Omental fat pad (tissue), 4 donors: ENCODE measurements at places on chromosomes 7 and 10. TPM values are rescaled to one million over a fixed set of nuclear protein-coding genes. Genes with fewer than 3 reads are reported as not detected.

The WNT8B gene
- total RNA-seq: not detected

- DNase-seq: no peak
These were observed 53.9 kb upstream of the HABP2 start for GRCh38 chr10:113498997-113499396.

The CCT6A gene
- 98.9 TPM for total RNA-seq

The ZCCHC24 gene
- 47.1 TPM for total RNA-seq

- DNase-seq: no peak
These were observed 212.8 kb downstream of the ZNF365 start for GRCh38 chr10:62587011-62587410.

- DNase-seq: peak; percentile 79
These were observed 56.8 kb downstream of the SND1 start for GRCh38 chr7:127708788-127709187.

DNA sequence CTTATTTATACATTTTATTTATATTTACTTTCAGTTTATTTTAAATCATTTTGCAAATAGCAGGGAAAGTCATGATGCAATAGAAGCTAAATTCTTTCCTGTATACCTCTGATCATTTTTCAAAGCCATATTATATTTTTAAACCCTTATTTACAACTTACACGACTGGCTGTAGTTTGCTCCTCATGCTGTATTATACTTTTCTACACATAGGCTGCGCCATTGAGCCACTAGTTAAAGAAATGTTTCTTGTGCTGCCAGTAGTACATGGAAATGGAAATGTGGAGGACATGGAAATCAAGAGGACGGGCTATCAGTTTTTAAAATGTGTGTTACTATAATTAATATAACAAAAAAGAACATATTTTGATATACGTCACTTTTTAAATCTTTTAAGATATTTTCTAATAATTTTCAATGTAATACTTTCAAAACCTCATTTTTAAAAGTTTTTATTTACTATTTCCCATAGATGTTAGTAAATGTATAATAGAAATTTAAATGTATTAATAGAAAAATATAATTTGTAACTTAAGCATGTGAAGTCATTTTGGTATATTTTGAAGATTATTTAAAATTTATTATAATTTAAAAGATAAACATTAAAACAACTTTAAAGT lies 118.5 kb downstream of the VTI1A start:
- no peak for DNase-seq

The EGFR gene
- 100 TPM for total RNA-seq

The PDGFA gene
- 23.7 TPM for total RNA-seq

- no peak for DNase-seq
These were observed 649 bp downstream of the IDE start for GRCh38 chr10:92573091-92573797.

DNA sequence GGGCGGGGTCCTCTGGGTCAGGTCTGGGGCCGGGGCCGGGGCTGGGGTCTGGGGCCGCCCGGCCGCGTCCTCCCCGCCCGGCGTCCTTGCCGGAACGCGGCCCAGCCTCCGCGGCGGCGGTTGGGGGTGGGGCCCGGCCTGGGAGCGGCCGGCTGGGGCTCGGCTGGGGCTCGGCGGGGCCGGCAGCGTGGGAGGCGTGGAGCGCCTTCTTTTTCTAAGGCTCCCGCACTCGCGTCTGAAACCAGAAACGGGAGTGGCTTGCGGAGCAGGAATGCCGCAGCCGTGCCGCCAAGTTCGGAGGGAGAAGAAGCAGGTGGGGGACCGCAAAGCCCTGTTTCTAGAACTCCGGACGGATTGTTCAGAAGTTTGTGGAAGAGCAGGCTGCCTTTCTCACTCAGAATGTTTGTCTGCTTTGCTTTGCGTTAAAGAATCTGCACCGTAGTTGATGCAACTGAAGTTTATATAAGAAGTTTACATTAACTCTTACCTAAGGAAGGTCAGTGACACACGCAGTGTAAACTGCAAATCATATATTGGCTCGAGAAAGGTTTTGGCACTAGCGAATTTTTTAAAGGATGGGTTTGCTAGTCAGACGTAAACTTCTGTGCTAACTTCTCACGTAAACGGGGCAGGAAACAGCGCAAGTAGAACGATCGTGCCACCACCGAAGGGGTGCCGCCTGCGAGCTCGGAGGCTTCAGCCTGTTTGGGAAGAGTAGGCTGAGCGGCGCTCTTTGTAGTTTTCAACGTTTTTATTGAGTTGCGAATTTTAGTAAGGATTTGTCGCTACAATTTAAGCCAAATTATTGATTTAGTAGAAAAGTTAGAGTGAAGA lies 729 bp downstream of the DNAJB6 start:
- no peak for DNase-seq

DNA sequence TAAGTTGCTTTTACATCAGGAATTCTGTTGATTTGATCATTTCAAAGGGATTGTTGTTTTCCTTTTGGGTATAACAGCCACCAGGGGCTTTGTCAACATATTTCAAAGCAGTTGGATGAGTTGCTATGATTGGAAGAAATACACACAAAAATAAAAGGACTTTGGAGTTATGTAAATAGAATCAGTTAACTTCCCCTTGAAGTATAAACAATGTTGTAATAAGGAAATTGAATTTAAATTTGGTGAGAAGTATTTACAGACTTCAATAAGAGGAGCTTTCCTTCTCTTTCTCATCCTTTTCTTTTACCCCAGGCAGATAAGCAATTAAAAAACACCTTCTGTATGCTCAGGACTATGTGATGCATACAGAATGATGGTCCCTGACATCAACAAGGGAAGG lies 199.7 kb downstream of the LHFPL3 start:
- no peak for DNase-seq

The GARIN1A gene
- total RNA-seq: 2.8 TPM

The EN2 gene
- not detected for total RNA-seq

DNA sequence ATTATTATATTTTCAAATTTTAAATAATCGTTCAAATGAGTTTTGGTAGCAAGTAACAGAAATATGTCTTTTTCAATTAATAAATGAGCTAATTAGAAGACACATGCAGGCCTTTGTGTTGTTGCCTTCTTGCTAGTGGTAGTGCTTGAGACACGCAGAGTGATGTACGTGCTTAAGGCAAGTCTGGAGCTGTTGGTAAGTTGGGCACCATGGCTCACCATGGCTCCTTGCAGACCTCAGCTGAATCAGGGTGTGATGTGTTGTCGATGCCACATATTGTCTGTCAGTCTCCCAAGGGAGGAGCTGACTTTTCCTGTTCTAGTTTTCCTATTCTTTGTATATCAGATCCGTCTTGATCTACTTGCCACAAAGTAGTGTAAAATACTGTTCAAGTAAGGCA lies 8.3 kb downstream of the CDK14 start:
- DNase-seq: no peak

GRCh38 chr7:41773756-41774155 lies 70.9 kb upstream of the INHBA start:
- DNase-seq: no peak

DNA sequence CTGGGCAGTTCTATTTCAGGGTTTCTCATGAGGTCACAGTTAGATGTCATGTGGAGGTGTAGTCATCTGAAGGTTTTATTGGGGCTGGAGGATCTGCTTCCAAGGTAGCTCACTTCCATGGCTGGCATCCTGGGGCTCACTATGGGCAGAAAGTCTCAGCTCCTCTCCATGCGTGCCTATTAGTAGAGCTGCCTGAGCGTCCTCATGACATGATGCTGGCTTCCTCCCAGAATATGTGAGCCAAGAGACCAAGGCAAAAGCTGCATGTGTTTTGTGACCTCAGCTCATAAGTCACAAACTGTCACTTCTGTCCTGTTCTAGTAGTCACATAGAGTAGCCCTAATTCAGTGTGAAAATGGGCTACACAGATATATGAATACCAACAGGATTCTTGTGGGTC lies 524.4 kb downstream of the SUGCT start:
- no peak for DNase-seq

- no peak for DNase-seq
These were observed 554 bp downstream of the CSGALNACT2 start for GRCh38 chr10:43138757-43139241.

The FEZF1 gene
- 0.19 TPM for total RNA-seq

GRCh38 chr10:23412223-23412622 lies 26.7 kb upstream of the OTUD1 start:
- no peak for DNase-seq

DNA sequence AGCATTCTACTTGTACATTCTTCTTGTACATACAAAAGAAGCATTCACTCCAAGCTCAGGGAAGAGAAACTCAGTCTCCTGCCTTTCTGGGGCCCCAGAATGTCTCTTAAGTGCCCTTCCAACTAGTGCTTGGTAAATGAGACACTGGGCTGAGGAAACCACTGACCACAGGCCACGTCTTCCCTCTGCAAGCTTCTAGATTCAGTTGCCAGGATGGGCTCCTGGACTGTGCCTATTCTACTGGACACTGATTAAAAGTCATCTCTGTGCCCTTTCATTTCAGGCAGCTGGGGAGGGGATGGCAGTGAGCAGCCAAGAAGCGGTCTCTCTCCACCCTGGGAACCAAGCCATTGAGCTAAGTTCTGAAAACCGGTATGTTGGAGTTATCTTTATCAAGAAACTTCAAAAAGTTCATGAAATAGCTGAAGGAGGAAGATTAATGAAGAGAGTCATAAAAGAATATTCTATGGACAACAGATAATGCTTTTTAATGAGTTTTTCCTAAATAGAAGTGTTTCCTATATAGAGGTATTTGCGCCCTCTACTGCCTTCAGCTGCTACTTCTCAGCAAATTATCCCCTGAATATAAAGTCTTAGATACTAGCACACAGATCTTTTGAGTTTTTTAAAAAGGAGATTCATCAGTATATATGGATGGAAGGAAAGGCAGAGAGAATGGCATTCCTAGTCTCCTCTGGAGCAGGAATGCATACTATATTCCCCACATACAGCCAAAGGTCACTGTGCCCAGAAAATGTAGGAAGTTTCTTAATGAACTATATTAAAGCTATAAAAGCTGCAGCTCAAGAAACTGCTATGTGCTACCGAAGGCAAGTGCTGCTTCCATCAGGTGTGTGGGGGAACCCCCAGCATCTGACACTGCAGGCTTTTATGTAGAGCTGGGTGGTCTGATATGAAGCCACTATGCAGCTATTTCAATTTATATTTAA lies 8.4 kb upstream of the IFIT1B start:
- DNase-seq: no peak

The HOXA11 gene
- not detected for total RNA-seq

DNA sequence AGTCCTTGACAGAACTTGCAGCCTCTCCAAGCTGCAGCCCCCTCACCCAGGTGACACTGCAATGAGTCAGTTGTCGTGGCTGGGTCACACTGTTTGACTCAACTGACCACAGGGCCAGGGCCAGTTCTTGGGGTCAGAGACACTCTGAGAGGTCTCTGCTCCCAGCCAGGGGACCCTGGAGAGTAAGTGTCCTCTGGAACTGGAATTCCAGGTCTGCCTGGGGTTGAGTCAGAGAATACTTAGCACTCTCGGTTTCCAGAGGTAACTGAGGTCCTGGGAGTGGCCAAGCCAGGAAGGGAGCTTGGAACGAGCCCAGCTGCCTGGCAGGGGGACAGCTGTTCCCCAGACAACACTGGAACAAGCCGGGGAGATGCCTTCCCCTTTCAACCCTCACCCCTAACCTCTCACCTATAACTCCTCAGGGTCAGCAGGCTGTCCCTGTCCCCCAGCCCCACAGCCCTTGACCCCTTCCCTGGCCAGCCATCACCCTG lies 2.2 kb upstream of the MYL10 start:
- no peak for DNase-seq
